ENCODE measurements at places on chromosomes 2 and 18.

GRCh38 chr2:45908316-45909170, 257.1 kb downstream of the PRKCE start:
- H3K4me1 ChIP-seq: peaks cover 7% of the 10 kb centered on the region
- H3K27me3 ChIP-seq: no peaks in the 10 kb centered on the region
- no peak overlapping the region for H3K4me3 ChIP-seq
- no peak for DNase-seq

DNA sequence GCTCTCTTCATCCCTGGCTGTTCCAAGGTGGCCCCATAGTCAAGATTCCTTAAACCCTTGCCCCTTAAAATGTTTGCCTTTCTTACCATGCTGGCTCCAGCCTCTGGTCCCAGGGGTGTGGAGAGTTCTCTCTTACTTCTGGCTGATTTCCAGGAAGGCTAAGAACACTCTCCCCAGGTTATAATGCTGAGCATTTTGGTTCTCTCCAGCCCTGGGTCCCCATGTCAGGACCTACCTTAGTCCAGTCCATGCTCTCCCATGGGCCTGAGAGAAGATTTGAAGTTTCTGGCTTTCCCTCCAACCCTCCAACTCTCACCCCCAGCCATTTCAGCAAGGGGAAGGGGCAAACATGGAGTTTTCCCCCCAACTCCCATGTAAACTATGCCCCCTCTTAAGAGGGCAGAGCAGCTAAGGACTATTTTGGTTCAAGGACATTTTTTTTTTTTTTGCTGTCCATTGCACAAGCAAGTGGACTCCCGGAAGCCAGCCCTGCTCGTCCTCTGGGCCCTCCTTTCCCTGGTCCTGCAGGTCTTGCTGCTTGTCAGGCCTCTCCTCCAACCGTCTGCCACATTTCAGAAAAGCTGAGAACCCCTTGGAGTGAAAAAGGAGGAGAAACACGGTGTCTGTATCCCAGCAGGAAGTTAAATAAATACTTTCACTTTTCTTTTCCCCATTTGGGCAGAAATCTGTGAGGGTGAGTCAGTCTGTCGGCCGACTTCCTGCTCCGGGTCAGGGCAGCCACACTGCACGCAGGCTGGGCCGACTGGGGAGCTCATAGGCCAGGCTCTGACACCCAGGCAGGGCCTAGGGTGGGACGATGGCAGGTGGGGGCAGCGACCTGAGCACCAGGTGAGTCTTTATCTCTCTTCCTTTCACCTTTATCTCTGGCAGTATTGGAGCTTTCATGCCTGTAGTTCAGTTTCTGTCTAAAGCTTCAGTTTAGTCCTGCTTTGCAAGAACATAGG, at the start of gene SP140L:
TSS of gene SP140L (plus strand) at position 741 of the 965 bp plus-strand sequence. CDS start at position 818, 77 bp downstream.
- H3K27me3 ChIP-seq: no peaks in the 10 kb centered on the region
- H3K4me3 ChIP-seq: peak within 1 kb of the TSS; percentile 100
- peak; percentile 81 for DNase-seq
- peaks cover 8% of the 10 kb centered on the region for H3K36me3 ChIP-seq
- peaks cover 69% of the 10 kb centered on the region for H3K4me1 ChIP-seq

- no peak overlapping the region for H3K27ac ChIP-seq
- no peak for DNase-seq
- H3K4me1 ChIP-seq: no peaks in the 10 kb centered on the region
Measured at GRCh38 chr2:51620796-51621195, 588.9 kb upstream of the NRXN1 start.

DNA sequence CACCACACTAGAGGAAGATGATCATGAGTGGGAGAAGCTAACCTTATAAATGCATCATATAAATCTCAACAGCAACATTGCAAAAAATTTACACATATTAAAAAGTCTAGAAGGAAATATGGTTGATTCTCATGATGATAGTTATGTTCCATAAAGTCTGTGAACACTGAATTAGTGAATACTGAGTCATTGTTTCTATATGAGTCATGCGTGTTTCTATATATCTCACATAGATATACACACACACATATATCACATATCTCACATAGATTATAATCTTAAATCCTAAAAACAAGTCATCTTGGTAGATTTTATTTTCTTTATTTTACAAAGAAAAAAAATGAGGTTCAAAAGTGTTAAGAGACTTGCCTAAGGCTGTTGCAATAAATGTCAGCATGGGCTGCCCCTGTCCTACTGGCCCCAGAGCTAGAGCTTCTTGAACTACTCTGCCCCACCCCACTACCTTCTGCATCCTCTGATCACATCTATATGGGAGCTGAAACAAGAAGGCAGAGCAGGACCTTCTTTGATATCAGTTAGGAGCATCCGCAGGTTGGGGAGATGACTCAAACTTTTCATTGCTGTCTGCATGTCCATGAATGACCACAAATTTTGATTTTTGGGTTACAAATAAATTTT, 81.8 kb upstream of the ADAM23 start:
- H3K4me3 ChIP-seq: no peak overlapping the region
- no peaks in the 10 kb centered on the region for H3K36me3 ChIP-seq
- H3K4me1 ChIP-seq: peaks cover 20% of the 10 kb centered on the region
- H3K27me3 ChIP-seq: peaks cover 22% of the 10 kb centered on the region

DNA sequence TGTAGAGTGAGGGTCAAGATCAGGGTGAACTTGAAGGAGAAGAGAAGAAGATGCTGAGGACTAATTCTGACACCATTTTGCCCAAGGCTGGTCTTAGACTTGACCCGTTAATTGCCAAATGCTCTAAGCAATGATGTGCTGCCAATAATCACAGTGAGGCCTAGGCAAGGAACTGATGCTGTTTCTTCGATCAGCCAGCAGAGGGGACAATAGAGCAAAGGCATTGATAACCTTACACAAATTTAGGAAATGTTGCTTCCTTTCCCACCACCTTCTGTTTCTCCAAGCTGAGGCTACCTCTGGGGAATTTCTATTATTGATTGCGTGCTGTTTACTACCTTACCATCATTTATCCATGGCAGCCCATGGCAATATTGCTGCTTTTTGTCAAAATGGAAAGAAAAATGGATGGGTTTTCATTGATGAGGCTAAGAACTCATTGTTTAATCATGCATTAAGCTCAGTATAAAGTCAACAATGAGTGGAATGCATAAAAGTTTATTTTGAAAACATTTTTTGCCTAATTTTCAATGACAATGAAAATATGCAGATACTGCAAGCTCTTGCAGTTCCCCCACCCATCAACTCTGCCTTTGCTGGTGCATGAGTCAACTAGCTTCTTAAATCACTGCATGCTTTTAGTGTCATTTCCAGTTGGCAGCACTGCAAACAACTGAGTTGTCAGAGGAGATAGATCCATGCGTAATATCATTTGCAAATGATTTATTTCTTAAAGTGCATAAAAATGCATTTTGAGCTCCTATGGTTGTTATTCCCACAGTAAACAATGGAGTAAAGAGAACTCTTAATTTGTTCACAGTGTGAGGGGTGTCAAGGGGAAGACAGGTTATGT, 116.4 kb upstream of the NYAP2 start:
- peaks cover 4% of the 10 kb centered on the region for H3K36me3 ChIP-seq
- H3K4me3 ChIP-seq: no peak overlapping the region
- H3K27me3 ChIP-seq: no peaks in the 10 kb centered on the region
- peak; percentile 18 for DNase-seq
- H3K27ac ChIP-seq: no peak overlapping the region

- H3K27ac ChIP-seq: no peak overlapping the region
- no peaks in the 10 kb centered on the region for H3K36me3 ChIP-seq
- no peak overlapping the region for H3K4me3 ChIP-seq
- peaks cover 4% of the 10 kb centered on the region for H3K4me1 ChIP-seq
- H3K27me3 ChIP-seq: no peaks in the 10 kb centered on the region
Measured at GRCh38 chr18:845152-845819, 33.2 kb upstream of the YES1 start.

- peaks cover 4% of the 10 kb centered on the region for H3K36me3 ChIP-seq
- H3K27me3 ChIP-seq: no peaks in the 10 kb centered on the region
- no peak overlapping the region for H3K4me3 ChIP-seq
- peak overlapping the region; percentile 3 for H3K27ac ChIP-seq
- H3K4me1 ChIP-seq: no peaks in the 10 kb centered on the region
- no peak for DNase-seq
Measured at GRCh38 chr2:62785810-62786597, 80.5 kb downstream of the EHBP1 start.

DNA sequence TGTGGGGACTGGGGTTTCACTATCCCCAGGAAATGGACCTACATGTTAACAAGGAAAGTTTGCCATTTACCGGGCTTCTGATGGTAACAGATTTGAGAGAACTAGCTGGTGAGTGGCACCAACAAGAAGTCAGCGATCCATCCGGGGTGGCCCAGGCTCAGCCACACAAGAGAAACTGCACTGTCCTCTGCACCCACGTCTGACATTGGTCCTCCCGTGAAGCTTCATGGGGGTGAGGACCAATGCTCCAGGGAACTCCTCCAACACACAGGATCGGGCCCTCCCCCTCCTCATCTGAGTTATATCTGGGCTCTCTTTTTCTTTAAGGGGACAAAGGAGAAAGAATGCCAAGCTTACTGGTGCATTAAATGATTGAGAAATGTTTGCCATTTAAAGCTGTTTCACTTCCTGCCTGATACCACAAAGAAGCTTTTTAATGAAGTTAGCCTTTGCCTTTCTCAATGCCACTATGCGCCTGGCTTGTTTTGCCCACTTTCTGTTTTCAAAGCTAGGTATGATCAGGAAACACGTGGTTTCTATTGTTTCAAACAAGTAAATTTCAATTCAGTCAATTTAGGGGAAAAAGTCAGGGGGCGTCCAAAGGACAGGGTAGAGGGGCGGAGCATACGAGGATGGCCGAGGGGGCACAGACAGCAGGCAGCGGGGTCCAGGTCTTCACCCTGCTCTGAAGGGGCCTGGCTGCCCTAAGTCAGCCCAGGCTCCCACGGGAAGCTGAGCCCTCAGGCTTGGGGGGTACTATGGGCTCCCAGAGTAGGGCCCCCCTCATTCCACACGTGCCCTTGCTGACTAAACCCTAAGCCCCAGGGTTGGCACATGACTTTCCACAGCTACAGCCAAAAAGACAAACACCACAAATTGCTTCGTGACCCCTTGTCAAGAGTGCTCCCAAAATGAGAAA, 204.0 kb upstream of the ID2 start:
- H3K27ac ChIP-seq: peak overlapping the region; percentile 79
- peaks cover 85% of the 10 kb centered on the region for H3K4me1 ChIP-seq
- H3K36me3 ChIP-seq: no peaks in the 10 kb centered on the region
- no peak for DNase-seq

DNA sequence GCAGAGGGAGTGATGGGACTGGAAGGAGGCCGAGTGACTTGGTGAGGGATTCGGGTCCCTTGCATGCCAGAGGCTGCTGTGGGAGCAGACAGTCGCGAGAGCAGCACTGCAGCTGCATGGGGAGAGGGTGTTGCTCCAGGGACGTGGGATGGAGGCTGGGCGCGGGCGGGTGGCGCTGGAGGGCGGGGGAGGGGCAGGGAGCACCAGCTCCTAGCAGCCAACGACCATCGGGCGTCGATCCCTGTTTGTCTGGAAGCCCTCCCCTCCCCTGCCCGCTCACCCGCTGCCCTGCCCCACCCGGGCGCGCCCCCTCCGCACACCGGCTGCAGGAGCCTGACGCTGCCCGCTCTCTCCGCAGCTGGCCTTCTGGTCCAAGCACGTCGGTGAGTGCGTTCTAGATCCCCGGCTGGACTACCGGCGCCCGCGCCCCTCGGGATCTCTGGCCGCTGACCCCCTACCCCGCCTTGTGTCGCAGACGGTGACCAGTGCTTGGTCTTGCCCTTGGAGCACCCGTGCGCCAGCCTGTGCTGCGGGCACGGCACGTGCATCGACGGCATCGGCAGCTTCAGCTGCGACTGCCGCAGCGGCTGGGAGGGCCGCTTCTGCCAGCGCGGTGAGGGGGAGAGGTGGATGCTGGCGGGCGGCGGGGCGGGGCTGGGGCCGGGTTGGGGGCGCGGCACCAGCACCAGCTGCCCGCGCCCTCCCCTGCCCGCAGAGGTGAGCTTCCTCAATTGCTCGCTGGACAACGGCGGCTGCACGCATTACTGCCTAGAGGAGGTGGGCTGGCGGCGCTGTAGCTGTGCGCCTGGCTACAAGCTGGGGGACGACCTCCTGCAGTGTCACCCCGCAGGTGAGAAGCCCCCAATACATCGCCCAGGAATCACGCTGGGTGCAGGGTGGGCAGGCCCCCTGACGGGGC, 4.6 kb downstream of the PROC start:
- H3K36me3 ChIP-seq: no peaks in the 10 kb centered on the region
- peaks cover 54% of the 10 kb centered on the region for H3K27me3 ChIP-seq
- peak; percentile 27 for DNase-seq
- H3K4me1 ChIP-seq: peaks cover 6% of the 10 kb centered on the region

- no peaks in the 10 kb centered on the region for H3K4me1 ChIP-seq
- H3K27ac ChIP-seq: no peak overlapping the region
- no peak for DNase-seq
- H3K36me3 ChIP-seq: no peaks in the 10 kb centered on the region
Measured at GRCh38 chr2:23241121-23241520, 143.9 kb upstream of the KLHL29 start.

DNA sequence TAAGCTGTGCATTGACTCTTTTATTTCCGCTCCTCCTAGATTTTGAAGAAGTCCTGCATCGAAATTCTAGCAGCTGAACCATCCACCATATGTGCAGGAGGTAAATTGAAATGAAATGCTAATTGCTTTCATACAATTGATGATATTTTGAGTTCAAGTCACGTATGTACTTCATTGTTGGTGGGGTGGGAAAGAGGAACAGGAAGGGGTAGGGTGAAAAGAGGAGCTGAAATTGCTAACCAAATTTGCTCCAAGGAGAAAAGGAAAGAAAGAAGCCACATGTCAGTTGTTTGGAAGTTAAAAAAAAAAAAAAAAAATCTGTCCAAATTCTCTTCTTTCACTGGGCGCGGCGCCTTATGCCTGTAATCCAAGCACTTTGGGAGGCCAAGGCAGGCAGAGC, 77.8 kb downstream of the ANTXR1 start:
- no peaks in the 10 kb centered on the region for H3K36me3 ChIP-seq
- no peak overlapping the region for H3K4me3 ChIP-seq
- H3K27me3 ChIP-seq: peaks cover 59% of the 10 kb centered on the region
- H3K27ac ChIP-seq: no peak overlapping the region

DNA sequence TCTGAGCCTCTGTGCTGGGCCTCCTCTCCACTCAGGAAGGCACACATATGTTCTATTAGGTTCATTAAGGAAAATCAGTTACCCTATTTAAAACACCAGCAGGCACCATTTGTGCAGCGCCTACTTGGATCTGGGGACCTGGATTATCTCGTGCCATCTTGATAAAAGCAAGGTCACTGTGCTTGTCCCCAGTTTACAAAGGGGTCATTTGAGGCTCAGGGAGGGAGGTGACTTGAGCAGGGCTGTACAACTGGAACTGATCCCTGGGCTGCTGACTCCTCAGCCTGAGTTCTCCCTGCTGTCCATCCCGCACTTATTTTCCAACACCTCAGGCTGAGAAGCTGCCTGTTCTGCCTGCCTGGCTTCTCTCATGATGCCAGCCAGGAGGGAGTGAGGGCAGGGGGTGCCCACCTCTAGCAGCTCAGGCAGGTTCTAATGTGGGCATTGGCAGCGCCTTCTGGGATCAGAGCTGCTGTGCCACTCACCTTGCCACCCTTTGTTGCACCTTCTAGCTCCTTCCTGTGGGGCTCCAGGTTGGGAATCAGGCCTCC, 120.3 kb downstream of the GLI2 start:
- H3K27me3 ChIP-seq: no peaks in the 10 kb centered on the region
- no peak for DNase-seq
- H3K4me3 ChIP-seq: no peak overlapping the region
- H3K36me3 ChIP-seq: no peaks in the 10 kb centered on the region
- H3K4me1 ChIP-seq: no peaks in the 10 kb centered on the region

All from activated T-cell treated with anti-CD3 and anti-CD28 coated beads, Interleukin-2, amount 50 U/mL, for 72 hours (primary cell).